ENCODE measurements at places on chromosomes 4 and X. TPM values are rescaled to one million over a fixed set of nuclear protein-coding genes. Genes with fewer than 3 reads are reported as not detected.

The SLC9B1 gene
- total RNA-seq, result 3.7 TPM

The NPFFR2 gene
- total RNA-seq, result not detected

The ABCG2 gene
- total RNA-seq, result 0.39 TPM

The GPR173 gene
- not detected for total RNA-seq

The ZDHHC15 gene
- 0.21 TPM for total RNA-seq

Data from activated CD4-positive, alpha-beta T cell treated with anti-CD3 and anti-CD28 coated beads for 36 hours (primary cell).